MV-4-11 (cell line): ENCODE measurements at places on chromosomes 7 and 10.

GRCh38 chr7:39212876-39213275 lies 235.2 kb downstream of the POU6F2 start:
- DNase-seq = no peak

DNA sequence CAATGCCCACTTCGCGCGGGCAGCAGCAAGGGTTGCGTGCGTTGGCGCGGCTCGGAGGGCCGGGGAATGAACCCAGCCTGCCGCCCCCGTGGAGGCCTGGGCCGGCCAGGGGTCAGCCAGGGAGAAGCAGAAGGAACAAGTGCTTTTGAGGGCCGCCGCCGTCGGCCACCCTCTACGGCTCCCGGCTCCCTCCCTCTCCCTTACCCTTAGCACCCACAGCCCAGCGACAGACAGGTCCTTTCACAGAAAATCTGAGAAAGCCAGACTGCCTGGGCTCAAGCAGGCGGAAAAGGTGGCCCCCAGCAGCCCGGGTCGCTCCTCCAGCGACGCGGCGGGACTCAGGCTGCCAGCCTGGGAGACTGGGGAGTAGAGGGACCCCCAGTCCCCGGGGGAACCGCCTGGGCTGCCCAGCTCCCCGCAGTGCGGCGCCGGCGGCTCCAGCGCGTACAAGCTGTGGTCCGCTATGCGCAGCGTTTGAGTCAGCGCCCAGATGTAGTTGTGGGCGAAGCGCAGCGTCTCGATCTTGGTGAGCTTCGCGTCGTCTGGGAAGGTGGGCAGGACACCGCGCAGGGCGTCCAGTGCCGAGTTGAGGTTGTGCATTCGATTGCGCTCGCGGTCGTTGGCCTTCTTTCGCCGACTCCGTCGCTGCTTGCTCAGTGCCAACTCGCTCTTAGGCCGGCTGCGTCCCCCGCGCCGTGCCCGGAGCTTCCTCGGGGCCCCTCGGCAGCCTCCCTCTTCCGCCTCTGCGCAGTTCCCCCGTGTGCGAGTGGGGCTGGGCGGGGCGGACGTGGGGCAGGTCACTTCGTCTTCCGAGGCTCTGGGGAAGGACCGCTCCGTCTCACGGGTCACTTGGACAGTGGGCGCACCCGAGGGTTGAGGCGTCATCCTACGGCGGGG lies 815 bp downstream of the NEUROG3 start:
- DNase-seq = peak; percentile 13

DNA sequence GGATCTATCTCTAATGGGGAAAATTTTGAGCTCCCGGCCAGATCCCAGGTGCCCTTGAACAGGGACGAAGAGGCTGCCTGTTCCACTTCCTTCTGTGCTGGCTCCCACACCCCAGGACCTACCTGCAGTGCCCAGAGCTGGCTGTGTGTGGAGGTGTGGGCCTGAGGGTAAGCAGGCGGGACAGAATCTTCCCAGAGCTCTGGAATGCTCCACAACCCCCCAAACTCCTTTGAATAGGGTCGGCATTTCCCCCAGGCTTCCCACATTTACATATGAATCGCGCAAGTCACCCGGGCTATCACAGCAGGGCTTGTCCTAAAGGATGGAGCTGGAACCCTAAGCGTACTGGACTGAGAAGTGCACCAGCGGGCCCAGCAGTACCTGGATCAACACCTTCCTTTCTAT lies 95.9 kb downstream of the DNMBP start:
- DNase-seq = no peak

DNA sequence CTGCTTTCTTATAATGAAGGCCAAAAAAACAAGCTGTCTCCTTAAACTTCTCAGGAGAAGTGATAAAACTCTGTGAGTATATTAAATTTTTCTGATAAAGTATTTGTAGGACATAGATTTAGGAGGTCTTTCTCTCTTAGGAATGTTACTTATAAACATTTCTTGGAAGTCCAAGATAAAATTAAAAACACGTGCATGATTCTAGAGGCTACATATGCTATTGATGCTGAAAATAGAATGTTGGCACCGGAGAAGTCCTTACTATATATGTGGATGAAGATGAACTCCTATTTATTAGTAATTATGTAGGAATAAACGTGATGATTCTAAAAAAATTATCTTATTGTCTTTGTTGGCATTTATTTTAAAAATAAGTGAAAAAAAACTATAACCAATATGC lies 241.3 kb upstream of the LRRTM3 start:
- DNase-seq = no peak

- peak; percentile 42 for DNase-seq
Observed at GRCh38 chr10:133261726-133262325, 14.8 kb downstream of the ADAM8 start.

- DNase-seq = peak; percentile 67
Observed at GRCh38 chr10:27446091-27446918, 57.8 kb upstream of the RAB18 start.

DNA sequence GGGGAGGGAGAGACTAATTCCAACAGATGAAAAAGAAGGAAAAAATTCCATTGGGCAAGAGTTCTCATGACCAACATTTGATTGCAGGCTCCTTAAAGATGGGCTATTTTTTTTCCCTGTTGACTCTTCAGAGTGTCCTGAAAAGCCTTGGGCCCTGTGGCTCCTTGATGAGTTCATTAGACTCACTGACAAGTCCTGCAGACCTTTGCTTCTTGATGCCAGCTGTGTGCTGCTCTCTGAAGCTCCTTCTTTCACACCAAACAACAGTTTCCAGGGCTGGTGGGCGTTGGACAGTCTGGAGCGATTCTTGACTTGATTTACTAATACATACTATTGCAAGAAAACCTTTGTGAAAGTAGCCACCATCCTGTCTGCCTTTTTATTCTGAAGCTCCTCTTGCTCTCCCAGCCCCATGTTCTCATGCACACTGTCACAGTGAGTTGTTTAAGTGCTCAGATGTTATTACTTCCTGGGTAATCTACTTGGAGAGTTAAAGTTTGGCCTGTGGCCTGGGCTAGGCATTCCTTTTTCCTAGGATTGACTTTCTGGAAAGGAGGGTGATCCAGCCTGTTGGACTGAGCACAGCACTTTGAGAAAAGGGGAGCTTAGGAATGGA lies 250.3 kb downstream of the PTEN start:
- no peak for DNase-seq

GRCh38 chr7:46839651-46840050 lies 742.3 kb downstream of the TNS3 start:
- no peak for DNase-seq
